ENCODE measurements at places on chromosomes 6 and 20.

- peak; percentile 81 for DNase-seq
These were observed 83.2 kb upstream of the EYA2 start for GRCh38 chr20:46811224-46812084.

GRCh38 chr20:14720251-14720650 lies 382.8 kb upstream of the FLRT3 start:
- no peak for DNase-seq

DNA sequence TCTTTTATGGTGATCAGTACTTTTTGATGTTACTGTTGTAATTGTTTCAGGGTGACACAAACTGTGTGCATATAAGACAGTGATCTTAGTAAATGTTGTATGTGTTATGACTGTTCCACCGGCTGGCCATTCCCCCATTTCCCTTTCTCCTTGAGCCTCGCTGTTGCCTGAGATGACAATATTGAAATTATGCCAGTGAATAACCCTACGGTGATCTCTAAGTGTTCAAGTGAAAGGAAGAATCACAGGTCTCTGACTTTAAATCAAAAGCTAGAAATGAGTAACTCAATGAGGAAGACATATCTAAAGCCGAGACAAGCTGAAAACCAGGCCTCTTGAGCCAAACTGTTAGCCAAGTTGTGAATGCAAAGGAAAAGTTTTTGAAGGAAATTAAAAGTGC lies 32.3 kb downstream of the TULP4 start:
- DNase-seq: no peak

DNA sequence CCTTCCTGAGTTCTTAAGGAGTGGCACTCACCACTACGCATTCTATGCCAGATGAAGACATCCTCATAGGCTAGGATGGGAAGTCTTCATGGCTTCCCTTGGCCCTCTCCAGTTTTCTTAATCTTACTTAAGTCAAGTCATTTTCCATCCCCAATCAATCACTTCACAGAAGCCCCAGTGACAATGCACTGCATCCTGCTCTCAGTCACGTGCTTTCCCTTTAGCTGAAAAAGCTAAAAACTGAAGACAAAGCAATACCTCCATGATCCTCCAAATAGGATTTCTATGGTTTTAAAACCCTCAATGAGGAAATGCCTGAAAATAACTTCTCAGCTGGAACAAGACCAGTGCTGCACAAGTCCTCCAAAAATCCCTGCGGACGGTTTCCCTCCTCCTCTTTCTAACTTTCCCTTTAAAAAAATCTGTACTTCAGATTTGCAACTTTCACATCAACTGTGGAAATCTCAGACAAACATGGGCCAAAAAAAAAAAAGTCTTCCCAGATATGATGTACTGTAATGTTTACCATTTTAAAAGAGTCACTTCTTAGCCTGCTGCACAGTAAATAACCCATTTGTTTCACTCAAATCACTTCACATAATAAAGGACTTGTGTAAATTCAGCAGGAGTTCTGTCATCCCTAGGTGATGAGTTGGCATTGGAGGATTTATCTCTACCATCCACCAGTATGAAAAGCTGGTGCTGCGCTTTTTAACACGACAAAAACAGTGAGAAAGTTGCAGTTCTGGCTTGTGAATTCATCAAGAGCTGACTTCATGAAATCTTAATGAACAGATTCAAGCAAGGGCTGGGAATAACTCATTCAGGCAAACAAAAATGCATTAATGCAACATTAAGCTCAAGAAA lies 590.0 kb upstream of the NOX3 start:
- DNase-seq: no peak

GRCh38 chr6:154268486-154268885 lies 88.1 kb downstream of the IPCEF1 start:
- DNase-seq: no peak

GRCh38 chr6:3380344-3381232 lies 76.3 kb downstream of the SLC22A23 start:
- DNase-seq: no peak

GRCh38 chr20:1687053-1687452 lies 29.5 kb upstream of the SIRPG start:
- DNase-seq: no peak

DNA sequence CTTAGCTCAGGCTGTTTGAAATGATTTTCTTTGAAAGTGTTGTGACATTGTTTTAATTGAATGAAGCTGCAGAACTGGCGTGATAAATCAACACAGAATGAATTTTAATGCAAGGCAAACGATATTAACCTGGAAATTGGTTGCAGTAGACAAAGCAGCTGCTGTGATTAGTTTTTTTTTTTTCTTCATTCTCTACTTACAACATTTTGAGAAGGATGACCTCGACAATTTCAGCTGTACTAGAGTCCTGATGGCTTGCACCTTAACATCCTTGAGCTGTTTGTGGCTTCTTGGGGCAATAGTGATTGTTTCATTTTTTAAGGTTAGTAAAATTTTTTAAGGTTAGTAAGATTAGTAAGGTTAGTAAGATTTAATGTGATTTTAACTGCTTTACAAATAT lies 54.2 kb downstream of the QKI start:
- no peak for DNase-seq

DNA sequence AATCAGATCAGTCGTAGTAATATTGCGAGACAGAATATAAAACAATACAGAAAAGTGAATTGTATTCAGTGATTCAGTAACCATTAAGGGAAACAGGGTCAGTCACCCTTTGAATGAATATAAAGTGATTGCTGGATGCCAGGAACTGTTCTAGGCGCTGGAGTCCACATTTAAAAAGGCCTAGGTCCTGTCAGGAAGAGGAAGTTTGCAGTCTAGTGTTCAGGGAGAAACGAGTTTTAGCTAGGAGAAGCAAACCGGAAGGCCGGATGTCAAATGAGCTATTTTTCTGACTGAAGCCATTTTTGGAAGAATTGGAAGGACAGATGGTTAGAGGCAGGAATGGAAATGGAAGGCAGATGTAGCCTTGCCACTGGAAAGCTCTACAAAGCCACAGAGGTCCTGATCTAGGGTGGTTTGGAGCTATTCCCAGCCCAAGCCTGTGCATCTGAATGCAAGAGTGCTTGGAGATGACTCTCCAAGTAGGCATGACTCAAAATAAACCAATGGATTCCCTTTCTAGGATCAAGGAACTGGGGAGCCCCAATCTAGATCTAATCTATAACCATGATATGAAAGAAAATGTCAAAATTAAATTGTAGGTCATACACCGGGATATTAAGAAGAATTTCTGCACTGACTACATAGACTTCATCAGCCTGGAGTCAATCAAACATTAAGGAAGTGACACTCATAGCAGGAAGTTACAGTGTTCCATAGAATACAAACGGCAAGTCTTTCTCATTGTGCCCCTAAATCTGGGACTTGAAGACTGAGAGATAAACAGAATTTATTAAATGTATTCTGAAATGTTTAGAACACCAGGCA lies 36.8 kb upstream of the CDKAL1 start:
- no peak for DNase-seq

- no peak for DNase-seq
These were observed 246.0 kb upstream of the ECI2 start for GRCh38 chr6:4381381-4381780.

DNA sequence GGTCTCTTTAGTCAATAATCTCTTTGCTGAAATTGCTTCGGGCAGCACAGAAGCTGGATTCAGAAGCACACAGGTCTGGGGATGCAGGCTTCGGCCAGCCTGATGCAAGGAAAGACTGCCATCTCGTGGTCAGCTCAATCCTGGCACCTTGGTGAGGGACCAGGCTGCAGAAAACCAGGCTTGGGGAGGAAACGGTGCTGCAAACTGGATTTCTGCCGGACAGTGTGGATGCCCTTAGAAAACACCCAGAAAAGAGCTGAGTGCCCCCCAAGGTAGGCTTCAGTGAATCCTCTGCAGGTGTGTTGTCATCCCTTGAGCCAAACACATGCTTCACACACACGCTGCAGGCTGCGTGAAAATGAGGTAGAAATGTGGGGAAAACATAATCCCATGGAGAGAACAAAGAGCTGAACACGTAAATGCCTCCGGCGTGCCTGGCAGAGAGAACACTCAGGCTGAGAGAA lies 89.8 kb upstream of the PAX1 start:
- DNase-seq: peak; percentile 87

DNA sequence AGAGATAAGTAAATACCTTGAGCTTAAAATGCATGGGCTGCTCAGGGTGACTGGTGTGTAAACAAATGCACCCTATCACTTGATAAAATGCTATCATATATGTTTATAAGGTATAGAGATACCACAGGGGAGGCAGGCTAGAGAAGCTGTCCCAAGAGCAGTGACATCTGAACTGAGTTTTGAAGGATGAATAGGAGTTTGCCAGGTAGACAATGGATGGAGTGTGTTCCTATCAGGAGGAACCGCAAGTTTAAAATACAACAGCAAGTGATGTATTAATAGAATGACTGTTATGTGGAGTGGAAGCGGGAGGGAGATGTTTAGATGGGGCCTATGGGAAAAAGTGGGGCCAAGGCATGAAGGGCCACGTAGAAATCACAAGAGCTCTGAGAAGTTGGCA lies 38.7 kb upstream of the CHMP4B start:
- no peak for DNase-seq

GRCh38 chr6:135397172-135397952 lies 100.2 kb downstream of the AHI1 start:
- no peak for DNase-seq

DNA sequence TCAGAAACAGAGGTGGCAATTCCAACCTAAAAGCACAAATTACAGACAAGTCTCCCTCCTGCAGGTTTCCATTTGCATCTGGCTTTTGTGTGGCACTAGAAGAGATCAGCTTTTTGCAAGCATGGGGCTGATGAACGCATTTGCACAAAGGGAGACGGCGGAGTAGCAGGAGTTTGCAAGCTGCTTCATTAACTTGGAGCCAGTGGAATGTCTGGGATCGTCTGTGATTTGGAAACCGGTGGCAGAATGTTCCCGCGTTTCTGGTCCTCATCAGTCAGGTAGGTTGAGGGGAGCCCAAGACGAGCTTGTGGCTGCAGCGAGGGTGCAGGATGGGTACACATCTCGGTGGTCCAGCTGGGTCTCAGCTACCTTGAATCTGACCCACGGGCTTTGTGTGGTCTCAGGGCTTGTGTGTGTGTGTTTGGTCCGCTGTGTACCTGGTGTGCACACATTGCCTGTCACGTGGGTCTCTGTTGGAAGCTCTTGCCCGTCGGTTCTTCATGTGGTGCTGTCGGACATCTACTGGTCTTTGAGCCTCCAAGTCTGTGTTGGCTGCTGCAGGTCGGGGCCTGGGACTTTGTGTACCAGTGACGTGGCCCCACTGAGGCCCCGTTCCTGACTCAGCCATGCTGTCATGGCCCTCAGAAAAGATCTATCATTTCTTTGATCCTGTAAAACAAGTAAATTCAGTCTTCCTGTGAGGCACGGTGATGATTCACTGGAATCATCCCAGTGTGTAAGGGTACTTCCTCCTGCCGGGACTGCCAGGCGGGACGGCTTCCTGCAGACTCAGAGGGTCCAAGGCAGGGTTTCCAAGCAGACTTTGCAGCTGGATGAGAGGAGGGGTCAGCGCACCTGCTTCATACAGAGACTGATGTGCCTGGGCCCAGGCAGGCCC lies 12.4 kb upstream of the MYT1 start:
- DNase-seq: no peak

GRCh38 chr6:144690666-144691065 lies 405.5 kb downstream of the UTRN start:
- no peak for DNase-seq

DNA sequence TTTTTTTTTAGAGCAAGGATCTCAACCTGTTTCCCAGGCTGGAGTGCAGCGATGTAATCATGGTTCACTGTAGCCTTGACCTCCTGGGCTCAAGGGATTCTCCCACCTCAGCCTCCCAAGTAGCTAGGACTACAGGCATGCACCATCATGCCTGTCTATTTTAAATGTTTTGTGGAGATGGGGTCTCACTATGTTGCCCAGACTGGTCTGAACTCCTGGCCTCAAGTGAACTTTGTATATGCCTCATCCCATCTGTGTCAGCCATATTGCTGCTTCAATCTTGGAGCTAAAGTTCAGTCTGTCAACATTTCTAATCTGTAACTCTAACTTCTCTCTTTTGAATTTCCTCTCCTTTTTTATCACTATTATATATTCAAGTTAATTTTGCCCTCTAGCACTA lies 54.3 kb downstream of the CD164 start:
- no peak for DNase-seq

- no peak for DNase-seq
These were observed 151.6 kb downstream of the PRIM2 start for GRCh38 chr6:57469072-57469471.

GRCh38 chr6:137903933-137904821 lies 37.1 kb downstream of the TNFAIP3 start:
- DNase-seq: no peak

- no peak for DNase-seq
These were observed 94.3 kb downstream of the EDN1 start for GRCh38 chr6:12384357-12384912.

DNA sequence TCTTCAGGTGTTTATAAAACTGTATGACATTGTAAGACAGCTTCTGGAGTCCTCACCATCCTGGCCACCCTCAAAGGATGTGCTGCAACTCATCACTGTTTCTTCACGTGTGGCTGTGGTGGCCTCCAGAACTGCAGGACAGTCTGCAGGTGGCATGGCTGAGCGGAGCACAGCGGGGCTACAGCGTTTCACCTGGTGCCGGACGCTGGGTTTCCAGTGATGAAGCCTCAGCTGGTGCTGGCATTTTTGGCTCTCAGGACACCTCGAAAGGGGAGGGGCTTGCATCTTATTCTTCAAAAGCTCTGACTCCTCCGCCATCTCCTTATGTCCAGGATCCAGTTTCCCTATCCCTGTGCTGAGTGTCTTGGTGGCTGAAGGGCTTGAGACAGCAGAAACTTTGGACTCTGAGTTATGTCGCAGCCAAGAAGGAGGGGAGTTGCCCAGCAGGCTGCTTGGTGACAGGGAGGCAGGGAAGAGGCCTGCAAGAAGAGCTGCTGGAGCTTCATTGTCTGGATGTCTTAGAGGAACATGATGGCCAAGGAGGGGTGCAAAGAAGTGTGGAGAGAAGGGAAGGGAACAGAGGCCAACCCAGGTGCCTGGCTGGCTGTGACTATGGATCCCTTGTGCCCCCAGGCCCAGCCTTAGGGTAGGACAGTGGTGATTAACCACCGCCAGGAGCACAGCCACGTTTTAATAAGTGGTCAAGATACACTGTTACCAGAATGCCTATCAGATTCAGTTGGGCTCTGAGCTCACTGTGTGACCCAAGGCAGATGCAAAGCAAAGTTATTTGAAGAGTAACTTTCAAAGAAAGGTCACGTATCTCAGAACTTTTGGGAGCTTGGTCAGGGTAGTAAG lies 58.7 kb downstream of the GTF2H5 start:
- no peak for DNase-seq

DNA sequence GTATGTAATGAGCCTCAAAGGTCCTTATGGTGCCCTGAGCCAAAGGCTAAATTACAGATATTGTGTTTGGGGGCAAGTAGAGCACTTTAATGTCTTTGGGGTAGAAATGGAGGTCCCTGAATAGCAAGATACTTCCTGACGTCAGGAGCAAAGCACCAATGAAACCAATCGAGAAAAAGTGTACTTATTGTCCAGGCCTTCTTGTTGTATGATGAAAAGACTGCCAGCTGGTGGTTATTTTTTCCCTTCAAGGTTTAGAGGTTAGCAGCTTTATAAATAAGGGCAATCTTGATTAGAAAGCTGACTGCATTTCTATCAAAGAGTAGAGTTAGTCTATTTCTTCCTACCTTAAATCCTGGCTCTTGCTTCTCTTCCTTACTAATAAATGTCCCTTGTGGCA lies 76.1 kb upstream of the HSF2 start:
- DNase-seq: no peak

- no peak for DNase-seq
These were observed 113.6 kb upstream of the ID4 start for GRCh38 chr6:19723545-19723944.

- peak; percentile 13 for DNase-seq
These were observed 110.7 kb upstream of the PHACTR1 start for GRCh38 chr6:12605888-12606345.

GRCh38 chr6:89554106-89554505 lies 84.4 kb downstream of the LYRM2 start:
- no peak for DNase-seq

GRCh38 chr6:133613211-133613610 lies 275.7 kb upstream of the TCF21 start:
- no peak for DNase-seq

Measured in SHP77 treated with DMSO at 0.1 percent for 48 hours (cell line).